NCI-H1105 (cell line): ENCODE measurements at places on chromosomes 13 and 19.

- no peak for DNase-seq
These were observed 1226.6 kb downstream of the PCDH9 start for GRCh38 chr13:66003558-66003957.

DNA sequence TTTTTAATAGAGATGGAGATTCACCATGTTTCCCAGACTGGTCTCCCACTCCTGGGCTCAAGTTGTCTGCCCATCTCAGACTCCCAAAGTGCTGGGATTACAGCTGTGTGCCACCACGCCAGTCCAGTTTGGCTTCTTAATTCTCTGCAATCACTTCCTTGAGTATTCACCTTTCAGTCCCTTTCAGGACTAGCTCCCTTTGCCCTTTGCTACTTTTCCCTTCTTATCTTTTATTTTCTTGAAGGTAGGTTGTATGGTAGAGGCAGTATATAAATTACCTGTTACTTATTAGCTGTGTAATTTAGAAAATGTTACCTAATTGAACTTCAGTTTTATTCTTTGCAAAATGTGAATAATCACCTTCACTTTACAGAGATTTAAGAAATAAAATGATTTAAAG is 285.8 kb downstream of the FGF9 start:
- DNase-seq: no peak

DNA sequence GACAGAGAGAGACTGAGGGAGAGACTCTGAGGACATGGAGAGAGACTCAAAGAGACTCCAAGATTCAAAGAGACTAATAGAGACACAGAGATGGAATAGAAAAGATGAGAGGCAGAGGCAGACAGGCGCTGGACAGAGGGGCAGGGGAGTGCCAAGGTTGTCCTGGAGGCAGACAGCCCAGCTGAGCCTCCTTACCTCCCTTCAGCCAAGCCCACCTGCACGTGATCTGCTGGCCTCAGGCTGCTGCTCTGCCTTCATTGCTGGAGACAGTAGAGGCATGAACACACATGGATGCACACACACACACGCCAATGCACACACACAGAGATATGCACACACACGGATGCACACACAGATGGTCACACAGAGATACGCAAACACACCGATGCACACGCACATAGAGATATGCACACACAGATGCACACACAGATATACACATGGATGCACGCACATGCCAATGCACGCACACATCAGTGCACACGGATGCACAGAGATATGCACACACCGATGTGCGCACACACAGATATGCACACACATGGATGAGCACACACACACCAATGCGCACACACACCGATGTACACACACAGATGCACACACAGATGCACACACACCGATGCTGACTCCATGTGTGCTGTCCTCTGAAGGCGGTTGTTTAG is 3.3 kb upstream of the F10 start:
- DNase-seq: no peak

DNA sequence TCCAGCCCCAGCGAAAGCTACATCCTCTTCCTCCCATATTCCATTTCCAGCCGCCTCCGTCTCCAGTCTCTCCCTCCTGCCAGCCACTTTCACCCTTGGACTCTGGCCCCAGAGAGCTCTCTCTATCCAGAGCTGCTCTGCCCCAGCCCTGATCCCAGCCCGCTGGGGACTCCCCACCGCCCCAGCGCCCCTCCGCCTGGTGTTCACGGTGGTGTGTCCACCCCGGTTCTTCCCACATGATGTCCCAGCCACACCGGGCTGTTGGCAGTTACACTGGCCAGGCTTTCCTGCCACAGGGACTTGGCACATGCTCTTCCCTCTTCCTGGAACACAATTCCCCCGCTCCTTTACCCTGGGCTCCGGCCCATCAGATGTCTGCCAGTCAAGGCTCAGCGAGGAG is 11.3 kb upstream of the EMC10 start:
- DNase-seq: no peak

- DNase-seq: no peak
These were observed 237.4 kb downstream of the RGCC start for GRCh38 chr13:41694545-41695301.

DNA sequence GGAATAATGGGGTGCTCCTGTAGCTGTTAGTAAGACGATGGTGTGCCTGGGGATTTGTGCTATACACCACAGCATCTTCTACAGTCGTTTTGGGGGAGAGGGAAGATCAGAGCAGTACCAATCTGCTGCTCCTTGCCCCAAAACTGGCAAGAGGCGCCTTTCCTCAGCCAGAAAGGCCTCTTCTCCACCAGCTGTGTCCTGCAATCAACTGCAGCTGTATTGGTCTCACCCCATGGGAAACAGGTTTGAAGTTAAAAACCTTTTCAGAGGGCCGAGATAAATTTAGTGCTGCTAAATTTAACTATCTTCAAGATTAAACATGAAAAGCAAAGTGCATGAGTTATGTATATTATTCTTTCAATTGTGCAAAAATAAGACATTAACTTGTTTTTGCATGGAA is 1.2 kb upstream of the RNASEH2B start:
- no peak for DNase-seq

DNA sequence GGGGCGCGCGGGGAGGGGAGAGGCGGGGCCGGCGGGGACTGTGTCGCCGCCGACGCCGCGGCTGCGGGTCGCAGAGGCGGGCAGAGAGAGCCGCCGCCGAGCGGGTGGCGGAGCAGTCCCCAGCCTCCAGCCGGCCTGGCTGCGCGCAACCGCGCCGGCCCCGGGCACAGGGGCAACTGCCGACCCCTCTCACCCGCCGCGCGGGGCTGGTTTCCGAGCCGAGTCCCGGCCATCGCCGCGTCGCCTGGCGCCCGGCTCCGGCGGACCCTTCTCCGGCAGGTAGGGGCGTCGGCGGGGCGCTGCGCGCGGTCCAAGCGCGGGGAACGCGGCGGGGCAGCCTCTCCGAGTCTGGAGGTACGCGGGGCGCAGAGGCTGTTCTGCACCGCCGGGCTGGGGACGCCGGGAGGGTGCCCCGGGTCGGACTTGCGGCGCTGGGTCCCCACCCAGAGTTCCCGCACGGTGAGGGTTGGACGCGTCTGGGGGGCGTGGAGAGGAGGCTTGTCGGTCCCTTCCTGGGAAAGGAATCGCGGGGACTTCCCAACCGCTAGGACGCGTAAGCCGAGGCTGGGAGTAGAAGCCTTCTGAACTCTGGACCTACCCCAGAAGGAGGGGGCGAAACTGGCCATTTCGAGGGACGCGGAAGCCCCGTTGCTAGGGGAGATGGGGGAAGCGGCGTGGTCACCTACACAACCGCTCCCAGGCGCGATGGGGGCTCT is 133.6 kb upstream of the MYO16 start:
- peak; percentile 64 for DNase-seq

DNA sequence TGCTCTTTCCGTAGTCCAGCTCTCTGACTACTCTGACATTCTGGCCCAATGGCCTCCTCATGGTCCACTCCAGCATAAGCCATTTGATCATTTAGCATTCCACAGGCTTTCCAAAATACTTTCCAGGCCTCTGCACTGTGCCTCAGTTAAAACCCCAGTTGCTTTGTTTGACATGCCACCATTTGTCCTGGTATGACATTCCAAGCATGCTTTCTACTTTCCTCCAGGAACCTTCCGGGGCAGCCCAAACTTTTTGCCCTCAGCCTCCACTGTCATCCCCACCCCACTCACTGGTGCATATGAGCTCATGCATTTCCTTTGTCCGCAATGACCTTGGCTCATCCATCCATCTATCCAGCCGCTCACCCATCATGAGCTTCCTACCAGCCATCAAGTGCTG is 41.8 kb upstream of the WASF3 start:
- DNase-seq: no peak

GRCh38 chr19:43372462-43372861 is 19.0 kb downstream of the CD177 start:
- DNase-seq: no peak

DNA sequence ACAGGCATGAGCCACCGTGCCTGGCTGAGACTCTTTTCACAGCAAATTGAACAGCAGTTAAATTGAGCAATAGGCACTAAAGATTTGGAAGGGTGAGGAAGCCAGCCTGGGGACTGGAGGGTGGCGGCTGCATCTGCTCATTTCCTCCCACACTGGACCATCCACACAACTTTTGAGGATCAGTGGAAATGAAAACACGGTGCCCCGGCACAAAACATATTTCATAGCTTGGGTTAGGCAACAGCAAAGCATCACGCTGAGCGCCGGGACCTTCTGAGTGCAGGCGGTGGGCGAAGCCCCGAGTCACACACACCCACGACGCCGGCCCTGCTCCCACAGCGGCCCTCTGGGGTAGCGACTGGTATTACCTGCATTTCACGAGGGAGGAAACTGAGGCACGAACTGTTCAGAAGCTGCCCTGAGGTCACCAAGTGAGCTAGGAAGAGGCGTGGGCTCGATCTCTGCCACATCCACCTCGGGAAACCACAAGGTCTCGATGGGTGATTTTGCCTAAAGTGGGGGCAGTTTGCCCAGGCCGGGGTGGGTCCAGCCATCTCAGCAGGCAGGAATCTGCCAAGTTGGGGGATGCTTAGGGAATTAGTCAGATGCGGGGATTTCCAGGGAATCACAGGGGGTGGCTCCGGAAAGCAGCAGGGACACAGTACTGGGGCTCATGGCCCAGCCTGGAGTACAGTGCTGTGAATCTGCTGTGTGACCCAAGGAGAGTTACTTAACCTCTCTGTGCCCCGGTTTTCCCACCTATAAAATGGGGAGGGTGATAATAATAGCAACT is 3.5 kb upstream of the SBNO2 start:
- DNase-seq: no peak

GRCh38 chr19:34734537-34735103 is 577 bp downstream of the ZNF181 start:
- peak; percentile 35 for DNase-seq

- DNase-seq: no peak
These were observed 1253.2 kb upstream of the PRR20A start for GRCh38 chr13:55887561-55887960.

- no peak for DNase-seq
These were observed 3.1 kb downstream of the HRC start for GRCh38 chr19:49152119-49152550.

GRCh38 chr13:76481738-76482137 is 404.5 kb downstream of the KCTD12 start:
- no peak for DNase-seq

GRCh38 chr19:30064771-30065494 is 122.9 kb downstream of the URI1 start:
- no peak for DNase-seq

DNA sequence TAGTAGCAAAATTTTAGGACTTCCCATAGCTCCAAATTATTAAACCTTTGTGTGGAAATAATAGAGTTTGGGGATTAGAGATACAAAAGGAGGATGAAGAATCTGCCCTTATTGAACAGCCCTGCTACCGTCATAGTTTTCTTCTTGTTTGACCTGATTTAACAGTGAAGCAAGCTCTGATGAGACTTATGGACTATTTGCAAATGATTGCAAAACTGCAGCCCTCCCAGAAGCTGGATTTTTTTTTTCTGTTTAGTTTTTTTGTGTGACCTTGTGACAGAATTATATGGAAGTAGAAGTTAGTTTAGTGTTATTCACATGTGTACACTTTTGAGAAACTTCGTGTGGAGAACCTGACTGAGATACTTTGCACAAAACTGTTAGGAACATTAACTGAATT is 267.8 kb downstream of the KCNRG start:
- no peak for DNase-seq

DNA sequence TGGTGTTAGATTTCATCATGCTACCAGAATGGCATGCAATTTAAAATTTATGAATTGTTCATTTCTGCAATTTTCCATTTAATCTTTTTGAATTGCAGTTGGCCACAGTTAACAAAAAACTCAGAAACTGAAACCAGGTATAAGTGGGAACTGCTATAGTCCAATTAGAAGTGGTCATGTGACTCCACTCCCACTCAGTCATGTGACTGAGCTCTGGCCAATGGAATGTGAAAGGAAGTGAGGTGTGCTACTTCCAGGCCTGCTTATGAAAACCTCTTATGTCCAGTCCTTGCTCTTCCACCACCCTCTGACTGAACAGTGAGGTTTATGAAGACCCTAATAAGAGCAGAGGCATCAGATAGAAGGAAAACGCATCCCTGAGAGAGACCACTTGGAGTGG is 47.0 kb downstream of the DLEU7 start:
- no peak for DNase-seq

DNA sequence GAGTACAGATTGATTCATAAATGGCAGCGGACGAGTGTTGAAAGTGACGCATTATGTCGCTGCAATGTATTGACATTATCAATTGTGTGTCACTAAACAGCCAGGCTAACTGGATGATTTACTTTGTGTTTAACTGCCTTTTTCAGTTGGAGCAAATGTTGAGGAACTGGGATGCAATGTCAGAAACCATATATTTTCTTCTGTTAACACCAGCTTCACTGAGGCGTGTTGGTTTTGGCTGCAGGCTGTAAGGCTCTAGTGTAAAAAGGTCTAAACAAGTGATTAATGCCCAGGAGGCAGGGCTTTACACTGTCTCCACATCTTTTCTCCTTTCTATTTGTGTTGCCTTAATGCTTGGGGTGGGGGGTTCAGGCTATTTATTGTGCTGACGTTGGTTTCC is 80.1 kb downstream of the GGACT start:
- DNase-seq: no peak

DNA sequence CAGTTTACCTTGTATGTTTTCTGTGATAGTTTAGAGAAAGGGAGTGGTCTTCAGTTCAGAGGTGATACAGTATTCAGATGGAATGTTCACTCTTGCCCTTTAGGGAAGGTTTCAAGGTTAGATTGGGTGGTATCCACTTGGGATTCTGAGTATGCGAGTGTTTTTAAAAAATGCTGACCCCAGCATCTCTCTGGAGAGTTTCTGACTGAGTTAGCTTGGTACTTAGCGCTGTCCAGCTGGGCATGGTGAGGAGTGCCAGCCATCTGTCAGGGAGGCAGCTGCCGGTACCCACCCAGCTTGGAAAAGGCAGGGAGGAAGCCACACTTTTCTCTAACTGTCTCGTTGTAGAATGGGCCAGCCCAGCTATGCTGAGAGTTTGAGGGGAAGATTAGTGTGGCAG is 63.3 kb downstream of the ARHGEF7 start:
- DNase-seq: no peak

- DNase-seq: no peak
These were observed 137.2 kb upstream of the MCF2L start for GRCh38 chr13:112831801-112832200.

- DNase-seq: no peak
These were observed 16.5 kb downstream of the SLC5A5 start for GRCh38 chr19:17888260-17888659.

DNA sequence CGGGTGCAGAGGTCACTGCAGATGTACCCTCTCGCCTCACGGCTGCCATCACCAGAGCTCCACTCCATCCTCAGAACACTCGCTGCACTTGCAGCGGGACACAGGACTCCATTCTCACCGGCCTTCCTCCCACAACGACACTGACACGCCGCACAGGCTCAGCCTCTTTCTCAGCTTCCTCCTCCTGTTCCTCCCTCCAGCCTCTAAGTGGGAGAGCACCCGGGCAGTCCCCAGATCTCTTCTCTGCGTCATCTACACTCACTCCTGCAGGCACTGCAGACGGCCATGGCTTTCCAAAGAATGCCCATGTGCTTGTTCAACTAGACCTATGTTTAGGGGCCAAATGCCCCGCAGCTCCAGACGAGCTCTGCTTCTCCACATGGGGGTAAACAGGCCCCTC is 14.3 kb upstream of the FKRP start:
- no peak for DNase-seq
